ENCODE measurements at places on chromosomes 3 and 15.

- DNase-seq = no peak
Measured at GRCh38 chr3:141452045-141452444, 34.8 kb upstream of the RASA2 start.

GRCh38 chr15:92979011-92979701 is 79.0 kb downstream of the CHD2 start:
- no peak for DNase-seq

- no peak for DNase-seq
Measured at GRCh38 chr15:43899928-43900327, 73.1 kb downstream of the WDR76 start.

DNA sequence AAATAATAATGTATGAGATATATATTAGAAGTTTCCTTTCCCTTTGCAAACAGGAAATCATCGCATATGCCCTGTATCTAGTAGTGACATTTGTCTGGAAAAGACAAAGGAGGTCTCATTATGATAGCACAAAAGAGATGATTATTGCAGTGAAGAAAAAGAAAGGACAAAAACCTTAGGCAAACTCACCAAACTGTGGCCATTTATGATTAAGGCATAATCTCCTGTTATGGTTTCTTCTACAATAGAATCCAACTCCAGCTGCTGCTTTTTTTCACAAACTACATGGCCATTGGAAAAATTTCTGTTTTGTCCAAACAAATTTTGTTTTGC is 218.2 kb downstream of the ATP8B4 start:
- no peak for DNase-seq

DNA sequence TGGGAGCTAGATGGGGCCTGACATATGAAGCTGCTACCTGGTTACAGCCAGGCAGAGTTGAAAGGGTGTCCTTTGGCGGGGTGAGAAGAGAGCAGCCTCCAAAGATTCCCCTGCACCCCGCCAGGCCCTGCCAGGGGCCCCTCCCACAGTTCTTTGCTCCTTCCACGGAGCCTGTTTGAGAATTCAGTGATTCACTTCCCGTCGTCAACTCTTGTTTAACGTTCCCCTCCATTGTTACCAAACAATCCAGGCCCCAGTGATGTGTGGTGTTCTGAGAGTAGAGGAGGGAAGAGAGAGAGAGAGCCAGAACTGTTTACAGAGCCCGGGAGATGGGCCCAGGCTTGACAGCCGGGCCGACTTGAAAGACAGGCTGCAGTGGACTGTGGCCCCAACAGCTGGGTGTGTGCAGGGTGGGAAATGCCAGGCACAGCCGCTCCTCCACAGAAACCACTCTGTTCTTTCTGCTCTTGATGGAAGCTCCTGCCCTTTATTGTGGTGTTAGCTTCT is 81.5 kb downstream of the SMAD3 start:
- no peak for DNase-seq

DNA sequence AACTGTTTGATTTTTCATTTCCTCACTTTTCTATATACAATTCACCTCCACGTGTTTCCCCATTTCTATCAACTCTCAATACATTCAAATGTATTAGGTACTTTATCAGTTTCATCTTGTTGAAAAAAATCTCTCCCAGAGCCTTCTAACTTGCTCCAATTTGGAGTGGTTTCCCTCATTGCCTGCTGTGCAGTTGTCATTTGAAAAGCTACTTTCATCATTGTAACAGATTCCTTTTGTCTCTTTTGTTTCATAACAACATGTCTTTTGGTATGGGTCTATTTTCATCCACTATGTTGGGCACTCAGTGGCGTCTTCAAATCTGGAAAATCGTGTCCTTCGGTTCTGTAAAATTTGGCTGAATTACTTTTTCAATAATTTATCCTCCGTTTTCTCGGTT is 75.0 kb downstream of the NR2E3 start:
- DNase-seq = no peak

DNA sequence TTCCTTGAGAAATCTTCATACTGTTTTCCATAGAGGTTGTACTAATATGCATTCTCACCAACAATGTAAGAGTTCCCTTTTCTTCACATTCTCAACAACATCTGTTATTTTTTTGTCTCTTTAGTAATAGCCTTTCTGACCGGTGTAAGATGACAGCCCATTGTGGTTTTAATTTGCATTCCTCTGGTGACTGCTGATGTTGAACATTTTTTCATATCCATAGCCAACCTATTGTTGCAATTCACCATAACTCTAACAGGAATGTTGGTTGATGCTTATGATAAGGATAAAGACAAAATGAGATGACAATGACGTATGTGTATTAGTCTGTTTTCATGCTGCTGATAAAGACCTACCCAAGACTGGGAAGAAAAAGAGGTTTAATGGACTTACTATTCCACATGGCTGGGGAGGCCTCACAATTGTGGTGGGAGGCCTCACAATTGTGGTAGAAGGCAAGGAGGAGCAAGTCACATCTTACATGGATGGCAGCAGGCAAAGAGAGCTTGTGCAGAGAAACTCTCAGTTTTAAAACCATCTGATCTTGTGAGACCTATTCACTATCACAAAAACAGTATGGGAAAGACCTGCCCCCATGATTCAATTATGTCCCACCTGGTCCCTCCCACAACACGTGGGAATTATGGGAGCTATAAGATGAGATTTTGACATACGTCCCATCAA is 37.6 kb upstream of the RHCG start:
- peak; percentile 11 for DNase-seq

DNA sequence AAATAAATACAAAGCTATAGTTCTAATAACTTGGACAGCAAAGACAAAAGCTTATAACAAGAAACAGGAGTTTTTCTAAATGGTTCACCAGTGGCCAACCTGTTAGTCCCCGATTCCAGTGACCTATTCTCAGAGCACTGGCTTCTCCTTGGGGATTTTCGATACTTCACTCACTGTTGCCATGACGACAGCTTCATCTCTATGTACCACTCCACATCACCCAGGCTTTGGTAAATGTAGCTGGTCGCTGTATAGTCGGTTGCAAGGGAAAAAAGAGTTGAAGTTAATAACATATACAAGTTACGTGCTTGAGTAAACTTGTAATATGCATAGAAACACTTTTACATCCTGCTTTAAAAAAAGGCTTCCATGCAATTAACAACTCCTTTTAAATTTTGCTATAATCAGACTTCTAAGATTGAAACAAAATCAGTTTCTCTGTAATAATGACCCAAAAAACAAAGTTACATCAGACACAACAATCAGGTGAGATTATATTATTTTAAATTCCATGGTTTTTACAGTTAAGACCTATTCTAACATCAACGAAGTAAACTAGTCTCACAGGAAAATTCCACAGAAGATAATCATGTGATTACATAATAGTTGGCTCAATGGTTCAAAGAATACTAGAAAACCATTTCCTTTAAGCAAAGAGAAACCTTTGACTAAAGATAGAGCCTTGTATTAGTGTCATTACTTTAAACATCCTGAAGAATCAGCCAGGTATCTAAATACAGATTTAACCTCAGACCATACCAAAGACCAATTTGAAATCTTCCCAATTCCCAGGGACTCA is 2.9 kb downstream of the CCNL1 start:
- DNase-seq = no peak

GRCh38 chr15:78456426-78456825 is 18.4 kb downstream of the IREB2 start:
- DNase-seq = no peak

DNA sequence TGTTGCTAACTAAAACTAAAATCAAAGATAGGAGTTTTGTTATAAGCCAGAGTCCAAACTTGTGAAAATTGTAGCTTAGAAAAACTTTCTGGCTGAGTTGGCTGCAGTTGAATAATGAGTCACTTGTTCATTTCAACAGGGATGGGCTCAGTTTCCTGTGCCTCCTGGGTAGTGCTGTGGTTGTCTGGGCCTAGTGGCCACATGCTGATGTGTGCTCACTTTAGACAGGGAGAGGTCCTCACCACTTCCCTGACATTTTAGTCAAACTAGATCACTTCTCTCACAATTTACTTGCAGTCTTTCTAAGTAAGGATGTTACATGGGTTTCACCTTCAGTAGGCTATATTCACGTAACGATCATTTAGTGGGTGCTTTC is 6.3 kb upstream of the UBE2Q2 start:
- DNase-seq = no peak
